ENCODE measurements at places on chromosomes 16 and 17.

GRCh38 chr17:68740555-68741447 is 139.6 kb upstream of the FAM20A start:
- no peak for DNase-seq

DNA sequence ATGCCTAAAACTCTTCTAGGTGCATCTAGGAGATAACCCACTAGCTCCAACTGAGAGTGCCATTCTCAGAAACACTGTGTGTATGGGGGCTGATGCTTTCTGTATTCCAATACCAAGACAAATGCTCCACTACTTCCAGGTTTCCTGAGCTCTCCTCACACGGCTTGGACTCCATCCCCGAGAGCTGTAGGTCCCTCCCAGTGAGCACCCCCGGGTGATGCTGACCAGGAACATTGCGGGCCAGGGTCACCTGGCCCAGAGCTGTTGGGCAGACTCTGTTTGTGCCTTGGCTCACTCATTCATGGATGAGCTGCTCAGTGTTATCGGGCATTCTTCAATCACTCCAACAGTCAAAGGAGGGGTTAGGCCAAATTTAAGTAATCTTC is 7.0 kb downstream of the CUEDC1 start:
- no peak for DNase-seq

DNA sequence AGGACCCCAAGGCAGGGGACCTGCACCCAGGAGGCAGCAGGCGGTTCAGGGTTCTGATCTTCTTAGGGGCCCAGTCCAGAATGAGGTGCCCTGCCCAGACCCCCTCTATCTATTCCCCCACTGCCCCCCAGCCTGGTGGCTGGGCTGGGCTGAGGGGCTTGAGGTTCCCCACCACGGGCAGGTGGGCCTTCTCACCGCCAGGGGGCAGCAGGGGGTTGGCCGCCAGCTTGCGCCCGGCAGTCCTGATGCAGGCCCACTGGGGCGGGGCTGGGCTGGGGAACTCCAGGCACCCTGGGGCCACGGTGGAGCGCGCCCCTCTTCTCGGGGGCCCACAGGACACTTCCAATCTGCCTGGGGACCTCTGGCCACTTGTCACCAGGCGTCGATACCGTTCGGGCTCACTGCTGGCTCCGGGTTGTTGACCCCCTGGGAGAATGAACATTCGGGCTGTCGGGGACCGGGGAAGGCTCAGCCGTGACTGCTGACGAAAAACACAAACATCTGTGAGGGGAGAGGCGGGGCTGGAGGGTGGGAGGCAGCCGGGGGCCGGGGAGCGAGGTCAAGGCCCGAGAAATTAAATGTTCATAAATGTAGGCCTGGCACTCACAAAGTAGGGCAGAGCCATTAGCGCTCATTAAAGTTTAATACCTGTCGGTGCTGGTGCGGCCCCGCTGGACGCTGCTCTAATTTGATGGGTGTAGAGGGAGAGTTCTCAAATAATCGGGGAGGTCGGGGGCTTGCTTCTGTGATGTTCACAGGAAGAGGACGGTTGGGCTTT is 219.3 kb upstream of the GSE1 start:
- no peak for DNase-seq

GRCh38 chr16:11597235-11598095 is 10.7 kb upstream of the LITAF start:
- no peak for DNase-seq

DNA sequence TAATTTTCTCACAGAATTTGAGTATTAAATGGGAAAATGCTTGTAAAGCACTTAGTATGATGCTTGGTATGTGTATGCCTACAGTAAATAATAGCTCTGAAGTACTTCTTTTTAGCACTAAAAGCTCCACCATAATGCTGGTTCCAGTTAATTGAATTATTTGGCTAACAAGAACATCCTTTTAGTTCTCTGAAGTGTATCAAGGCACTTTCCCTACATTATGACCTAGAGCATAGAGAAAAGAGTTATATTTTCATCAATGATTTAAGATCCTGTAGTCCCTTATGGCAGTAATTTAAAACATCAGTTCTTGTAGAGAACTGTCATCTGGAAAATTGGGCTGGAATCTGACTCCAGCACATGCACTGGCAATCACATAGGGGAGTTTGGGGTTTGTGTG is 21.9 kb upstream of the PHAF1 start:
- DNase-seq, result no peak

DNA sequence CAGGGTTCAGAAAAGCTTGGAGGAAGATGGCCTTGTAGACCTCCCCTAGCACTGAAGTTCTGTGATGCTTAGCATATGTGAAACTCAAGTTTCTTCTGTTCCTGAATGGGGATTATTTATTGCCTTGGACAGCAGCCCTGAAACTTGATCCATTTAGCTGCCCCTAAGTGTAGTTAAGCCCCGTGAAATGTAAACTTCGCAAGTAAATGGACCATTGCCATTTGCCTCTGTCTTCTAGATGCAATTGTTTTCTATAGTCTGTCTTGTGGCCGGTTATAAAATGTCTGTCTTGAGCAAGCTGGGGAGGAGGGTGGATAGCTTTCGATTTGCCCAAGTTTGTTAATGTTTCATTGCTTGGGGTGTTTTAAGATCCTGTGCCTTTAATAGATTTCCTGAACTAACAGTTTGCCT is 261.8 kb downstream of the CDH13 start:
- no peak for DNase-seq

DNA sequence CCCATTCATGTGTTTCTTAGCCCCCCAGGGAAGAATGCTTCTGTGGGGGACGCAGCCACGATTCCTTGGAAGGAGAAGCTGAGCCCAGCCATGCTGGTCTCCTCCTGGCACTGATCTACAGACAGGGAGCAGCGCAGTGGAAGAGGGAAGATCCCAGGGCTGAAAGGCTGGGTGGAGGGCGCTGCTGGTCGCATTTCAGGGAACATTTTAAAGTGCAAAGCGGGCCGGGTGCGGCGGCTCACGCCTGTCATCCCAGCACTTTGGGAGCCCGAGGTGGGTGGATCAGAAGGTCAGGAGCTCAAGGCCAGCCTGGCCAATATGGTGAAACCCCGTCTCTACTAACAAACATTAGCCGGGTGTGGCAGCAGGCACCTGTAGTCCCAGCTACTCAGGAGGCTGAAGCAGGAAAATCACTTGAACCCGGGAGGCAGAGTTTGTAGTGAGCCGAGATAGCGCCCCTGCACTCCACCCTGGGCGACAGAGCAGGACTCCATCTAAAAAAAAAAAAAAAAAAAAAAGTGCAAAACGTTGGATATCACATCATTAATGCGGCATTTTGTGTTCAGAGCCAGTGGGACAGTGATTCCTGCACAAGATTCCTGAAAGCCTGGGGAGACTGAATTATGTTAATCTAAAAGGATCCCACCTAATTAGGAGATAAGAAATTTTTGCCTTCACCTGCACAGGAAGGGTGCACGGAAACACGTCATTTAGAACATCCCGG is 558 bp upstream of the CHMP6 start:
- no peak for DNase-seq

- DNase-seq, result no peak
Observed at GRCh38 chr17:70365091-70365583, 195.8 kb downstream of the KCNJ2 start.

DNA sequence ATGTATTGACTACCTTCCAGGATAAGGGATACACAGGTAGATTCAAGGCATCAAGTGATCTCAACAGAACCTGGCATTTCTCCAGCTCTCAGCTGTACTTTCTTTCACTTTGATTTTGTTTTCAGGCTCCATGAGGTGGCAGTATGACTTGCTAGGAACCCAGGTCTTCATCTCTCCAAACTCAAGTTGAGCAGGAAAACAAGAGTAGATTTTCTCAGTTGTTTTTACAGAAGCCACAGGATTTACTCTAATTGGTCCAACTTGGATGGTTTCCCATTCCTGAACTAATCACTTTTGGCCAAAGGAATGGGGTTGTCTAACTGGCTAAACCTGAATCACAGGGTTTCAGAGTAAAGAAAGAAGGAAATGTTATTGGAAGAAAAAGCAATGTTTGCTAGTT is 146.6 kb downstream of the TRIM37 start:
- DNase-seq, result no peak

DNA sequence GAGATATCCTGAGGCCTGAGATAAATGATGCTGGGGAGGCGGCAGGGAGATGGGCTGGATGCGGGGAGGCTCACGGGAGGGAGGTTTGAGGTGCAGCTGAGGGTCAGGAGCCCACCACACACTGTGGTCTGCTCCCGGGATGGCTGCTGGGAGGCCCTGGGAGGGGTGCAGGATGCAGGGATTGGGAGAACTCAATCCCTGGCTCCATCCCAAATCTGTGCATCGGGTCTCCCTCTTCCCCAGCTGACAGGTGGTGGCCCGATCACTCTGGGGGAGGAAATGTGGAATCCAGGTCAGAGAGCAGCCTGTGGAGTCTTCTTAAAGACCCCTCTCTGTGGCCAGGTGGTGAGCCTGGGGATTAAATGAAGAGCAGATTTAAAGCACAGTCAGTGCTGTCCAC is 12.0 kb downstream of the PHB1 start:
- DNase-seq, result no peak

DNA sequence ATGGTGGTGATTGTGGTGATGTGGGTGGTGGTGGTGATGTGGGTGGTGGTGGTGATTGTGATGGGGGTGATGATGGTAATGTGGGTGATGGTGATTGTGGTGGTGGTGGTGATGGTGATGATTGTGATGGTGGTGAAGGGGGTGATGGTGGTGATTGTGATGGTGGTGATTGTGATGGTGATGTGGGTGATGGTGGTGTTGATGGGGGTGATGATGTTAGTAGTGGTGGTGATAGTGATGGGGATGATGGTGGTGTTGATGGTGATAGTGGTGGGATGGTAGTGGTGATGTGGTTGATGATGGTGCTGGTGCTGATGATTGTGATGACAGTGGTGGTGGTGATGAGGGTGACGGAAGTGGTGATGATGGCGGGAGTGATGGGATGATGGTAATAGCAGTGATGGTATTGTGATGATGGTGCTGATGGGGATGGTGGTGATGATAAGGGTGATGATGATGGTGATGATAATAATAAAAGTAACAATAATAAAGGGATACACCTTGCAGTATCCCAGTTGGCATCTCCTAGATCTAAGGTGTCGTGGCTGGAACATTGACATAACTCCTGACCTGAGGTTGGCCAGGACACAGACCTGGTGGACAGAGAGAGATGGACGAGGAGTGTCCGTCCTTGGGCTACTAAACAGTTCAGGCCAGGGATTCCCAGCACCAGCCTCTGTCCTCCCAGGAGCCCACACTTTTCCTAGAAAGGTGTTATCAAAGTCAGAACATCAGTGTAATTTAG is 344.5 kb downstream of the SEC14L1 start:
- no peak for DNase-seq

DNA sequence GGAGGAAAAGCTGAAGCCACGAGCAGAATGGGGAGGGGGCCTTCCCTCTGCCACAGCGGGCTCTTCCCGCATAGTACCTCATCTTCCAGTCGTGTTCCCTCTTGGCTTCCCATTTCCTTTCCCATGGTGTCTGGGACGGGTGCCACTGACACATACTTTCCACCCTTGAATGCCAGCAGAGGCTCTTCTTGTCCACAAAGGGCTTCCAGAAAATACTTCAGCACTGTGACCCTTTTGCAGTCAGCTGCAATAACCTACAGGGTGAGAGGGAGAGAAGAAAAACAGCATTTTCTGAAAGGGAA is 30.7 kb downstream of the HIC1 start:
- no peak for DNase-seq

Measured in ascending aorta (tissue), 2 donors.